ENCODE measurements at places on chromosomes 5 and 9.
A peak's percentile ranks its signal among the peaks of the same experiment; 100 is the strongest.

GRCh38 chr5:10853154-10853553, 92.1 kb upstream of the DAP start:
- H3K27ac ChIP-seq: no peak overlapping the region
- H3K4me3 ChIP-seq: no peak overlapping the region
- no peaks in the 10 kb centered on the region for H3K4me1 ChIP-seq
- DNase-seq: no peak
- H3K27me3 ChIP-seq: no peaks in the 10 kb centered on the region

GRCh38 chr9:77595426-77596095, 52.6 kb downstream of the GNA14 start:
- no peak for DNase-seq
- H3K4me1 ChIP-seq: no peaks in the 10 kb centered on the region
- no peak overlapping the region for H3K4me3 ChIP-seq
- no peaks in the 10 kb centered on the region for H3K36me3 ChIP-seq

DNA sequence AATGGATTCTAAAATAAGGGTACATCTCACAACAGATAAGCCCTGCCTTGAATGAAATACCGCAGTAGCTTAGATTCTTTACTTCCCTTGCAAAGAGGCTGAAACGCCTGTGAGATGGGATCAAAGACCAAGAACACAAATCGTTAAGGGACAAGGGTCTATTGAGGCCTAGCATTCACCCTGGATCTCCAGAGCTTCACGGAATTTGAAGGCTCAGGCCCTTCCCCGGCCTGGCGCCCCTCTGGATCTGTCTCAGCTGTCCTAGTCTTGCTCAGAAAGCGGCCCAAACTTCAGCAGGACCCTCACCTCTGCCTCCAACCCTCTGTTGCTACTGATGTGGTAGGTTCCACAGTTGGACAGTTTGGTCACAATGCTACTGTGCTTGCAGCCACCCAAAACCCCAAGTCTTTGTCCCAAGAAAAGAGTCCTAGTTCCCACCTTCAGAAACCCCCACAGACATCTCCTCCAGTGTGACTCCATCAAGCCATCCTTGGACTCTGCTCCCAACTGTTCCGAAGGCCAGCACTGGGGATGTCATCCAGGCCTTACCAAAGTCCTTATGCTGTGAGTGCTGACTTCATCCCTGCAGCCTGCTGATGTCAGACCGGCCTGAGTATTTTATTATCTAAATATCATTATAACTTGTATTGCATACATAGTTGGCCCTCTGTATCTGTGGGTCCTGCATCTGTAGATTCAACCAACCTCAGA, 9.4 kb downstream of the CORO2A start:
- no peaks in the 10 kb centered on the region for H3K36me3 ChIP-seq
- no peak overlapping the region for H3K4me3 ChIP-seq
- DNase-seq: no peak
- H3K4me1 ChIP-seq: no peaks in the 10 kb centered on the region
- H3K27me3 ChIP-seq: no peaks in the 10 kb centered on the region
- peak overlapping the region; percentile 47 for H3K27ac ChIP-seq

- H3K36me3 ChIP-seq: no peaks in the 10 kb centered on the region
- H3K27me3 ChIP-seq: no peaks in the 10 kb centered on the region
- no peak overlapping the region for H3K4me3 ChIP-seq
- H3K4me1 ChIP-seq: peaks cover 31% of the 10 kb centered on the region
- DNase-seq: no peak
These were observed 7.9 kb upstream of the IL3 start for GRCh38 chr5:132052520-132052919.

DNA sequence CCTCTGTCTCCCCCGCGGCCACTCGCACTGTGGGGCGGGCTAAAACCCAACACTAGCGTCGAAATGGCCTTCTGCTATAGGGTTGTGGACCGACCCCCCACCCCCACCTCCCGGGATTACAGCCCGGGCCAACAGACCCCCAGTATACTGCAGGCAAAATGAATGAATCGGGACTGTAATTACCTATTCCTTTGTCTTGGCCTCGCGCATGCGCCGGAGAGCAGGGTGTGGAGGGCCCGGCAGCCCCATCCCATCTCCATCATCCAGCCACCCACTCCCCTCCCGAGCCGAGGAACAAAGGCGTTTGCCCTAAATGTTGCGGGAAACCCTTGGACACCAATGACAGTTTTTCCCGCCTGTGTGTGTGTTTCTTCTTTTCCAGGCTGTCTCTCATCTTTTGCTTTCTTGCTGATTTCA, 1.6 kb downstream of the BASP1 start:
- no peaks in the 10 kb centered on the region for H3K27me3 ChIP-seq
- DNase-seq: no peak
- H3K36me3 ChIP-seq: no peaks in the 10 kb centered on the region
- peaks cover 5% of the 10 kb centered on the region for H3K4me1 ChIP-seq

DNA sequence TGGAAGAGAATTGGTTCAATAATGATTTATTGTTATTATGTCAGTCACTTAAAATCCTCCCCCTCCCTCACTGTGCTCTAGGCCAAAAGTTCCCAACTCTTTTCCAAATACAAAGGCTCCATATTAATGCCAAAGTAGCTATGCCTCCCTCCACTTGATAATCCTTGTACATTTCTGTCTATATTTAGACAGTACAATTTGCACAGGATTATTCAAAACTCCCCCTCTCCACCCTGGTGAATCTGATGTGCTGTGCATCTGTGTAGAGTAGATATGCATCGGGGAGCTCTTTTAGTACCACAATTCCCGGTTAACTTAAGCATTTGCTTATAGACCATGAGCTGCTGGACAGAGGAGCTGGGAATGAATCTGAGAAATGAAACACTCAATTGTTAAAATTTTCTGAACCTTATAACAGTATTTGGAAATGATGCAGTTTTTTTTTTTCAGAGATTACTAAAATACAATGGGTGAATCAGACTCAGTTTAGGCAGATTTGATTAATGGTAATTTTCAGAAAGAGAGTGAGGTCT, 27.6 kb downstream of the GLRA1 start:
- no peaks in the 10 kb centered on the region for H3K36me3 ChIP-seq
- H3K27me3 ChIP-seq: no peaks in the 10 kb centered on the region
- DNase-seq: no peak
- no peaks in the 10 kb centered on the region for H3K4me1 ChIP-seq

- no peak overlapping the region for H3K27ac ChIP-seq
- H3K4me3 ChIP-seq: no peak overlapping the region
- no peaks in the 10 kb centered on the region for H3K4me1 ChIP-seq
- H3K27me3 ChIP-seq: no peaks in the 10 kb centered on the region
- DNase-seq: no peak
These were observed 480.3 kb downstream of the RAB3C start for GRCh38 chr5:59062986-59063683.

DNA sequence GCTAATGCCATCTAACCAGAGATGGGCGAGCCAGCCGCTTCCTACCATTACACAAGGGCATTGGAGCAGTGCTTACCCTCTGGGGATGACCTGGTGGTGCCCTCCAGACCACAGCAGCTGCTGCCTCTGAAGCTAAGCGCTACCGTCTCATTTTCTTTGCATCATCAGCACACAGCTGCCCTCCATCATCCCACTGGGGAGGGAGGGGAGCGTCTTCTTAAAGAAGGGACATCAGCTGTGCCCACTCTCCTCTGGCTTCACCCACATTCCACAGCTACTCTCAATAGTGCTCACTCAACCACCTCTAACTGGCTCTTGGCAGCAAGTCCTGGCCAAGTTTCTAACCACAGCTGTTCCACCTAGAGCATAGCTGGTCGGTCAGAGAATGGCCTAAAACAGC, 503.4 kb downstream of the NFIB start:
- DNase-seq: no peak
- no peak overlapping the region for H3K27ac ChIP-seq

DNA sequence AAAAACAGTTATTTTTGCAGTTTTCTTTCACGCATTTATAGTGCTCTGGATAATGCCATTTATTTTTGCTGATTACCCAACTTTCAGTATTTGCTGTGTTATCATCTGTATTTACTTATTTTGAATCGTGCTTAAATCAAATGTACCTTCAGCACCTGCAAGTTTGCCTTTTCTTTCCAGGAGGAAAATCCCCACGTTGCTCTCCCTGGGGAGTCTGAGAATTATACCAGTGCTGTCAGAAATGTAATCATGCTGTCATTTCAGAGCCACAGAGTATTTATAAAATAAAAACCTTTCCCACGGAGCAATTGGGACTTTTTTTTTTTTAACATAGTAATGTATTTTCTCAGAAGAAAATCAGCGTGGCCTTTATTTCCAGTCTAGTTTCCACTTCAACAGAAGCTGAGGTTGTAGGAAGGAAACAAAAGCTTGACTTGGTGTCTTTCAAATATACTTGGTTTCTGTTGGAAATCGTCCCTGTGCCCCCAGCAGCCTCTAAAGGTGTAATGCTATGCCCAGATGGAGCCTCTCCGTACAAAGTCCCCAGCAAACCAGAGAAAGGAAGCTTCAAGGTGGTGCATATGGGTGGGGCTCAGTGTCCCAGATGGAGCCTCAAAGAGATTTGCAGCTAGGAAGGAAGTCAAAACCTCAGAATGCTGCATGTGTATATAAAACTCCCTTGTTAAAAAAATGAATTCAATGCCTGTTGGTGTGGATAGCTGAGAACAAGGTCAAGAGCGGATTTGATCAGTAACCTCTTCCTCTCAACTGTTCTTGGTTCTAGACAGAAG, 2.1 kb downstream of the GPR150 start:
- H3K36me3 ChIP-seq: no peaks in the 10 kb centered on the region
- H3K4me1 ChIP-seq: peaks cover 35% of the 10 kb centered on the region
- H3K4me3 ChIP-seq: peak overlapping the region; percentile 55
- DNase-seq: no peak
- peak overlapping the region; percentile 19 for H3K27ac ChIP-seq
- no peaks in the 10 kb centered on the region for H3K27me3 ChIP-seq

- H3K36me3 ChIP-seq: peaks cover 11% of the 10 kb centered on the region
- H3K27ac ChIP-seq: no peak overlapping the region
These were observed 27.0 kb downstream of the AQP7 start for GRCh38 chr9:33375238-33375840.

DNA sequence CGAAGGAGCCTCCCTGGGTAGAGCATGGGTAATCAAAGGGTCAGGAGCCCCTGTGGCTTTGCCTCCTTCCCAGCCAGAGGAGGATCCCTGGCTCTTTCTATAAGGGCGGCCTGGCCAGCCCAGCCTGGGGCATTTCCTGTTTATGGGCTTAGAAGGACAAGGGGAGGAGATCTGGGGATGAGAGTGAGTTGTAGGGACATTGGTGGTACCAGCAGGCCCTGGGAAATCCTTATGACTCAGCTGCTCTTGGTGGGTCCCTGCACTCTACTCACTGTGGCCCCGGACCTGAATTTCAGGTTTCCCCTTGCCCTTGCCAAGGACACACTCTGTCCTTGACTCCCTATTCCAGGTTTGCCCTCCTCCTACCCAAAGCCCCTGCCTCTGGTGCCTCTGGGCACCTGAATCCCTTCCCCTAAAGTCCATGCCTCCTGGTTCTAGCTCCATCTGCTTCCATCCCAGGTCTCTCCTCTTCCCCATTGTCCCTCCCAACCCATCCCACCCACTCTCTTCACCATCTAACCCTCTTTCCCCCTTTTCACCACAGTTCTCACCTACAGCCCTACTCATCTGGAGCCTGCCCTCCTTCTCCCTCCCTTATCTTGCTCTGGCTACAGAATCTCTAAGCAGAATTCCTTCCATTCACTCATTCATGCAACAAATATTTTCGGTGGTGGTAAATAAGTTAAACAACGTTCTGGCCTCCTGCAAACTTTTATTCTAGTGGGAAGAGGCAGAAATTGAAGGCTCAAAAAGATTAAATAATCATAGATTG, 34.9 kb downstream of the PCDH1 start:
- no peaks in the 10 kb centered on the region for H3K27me3 ChIP-seq
- H3K4me3 ChIP-seq: no peak overlapping the region
- DNase-seq: no peak
- H3K4me1 ChIP-seq: no peaks in the 10 kb centered on the region
- H3K27ac ChIP-seq: no peak overlapping the region

DNA sequence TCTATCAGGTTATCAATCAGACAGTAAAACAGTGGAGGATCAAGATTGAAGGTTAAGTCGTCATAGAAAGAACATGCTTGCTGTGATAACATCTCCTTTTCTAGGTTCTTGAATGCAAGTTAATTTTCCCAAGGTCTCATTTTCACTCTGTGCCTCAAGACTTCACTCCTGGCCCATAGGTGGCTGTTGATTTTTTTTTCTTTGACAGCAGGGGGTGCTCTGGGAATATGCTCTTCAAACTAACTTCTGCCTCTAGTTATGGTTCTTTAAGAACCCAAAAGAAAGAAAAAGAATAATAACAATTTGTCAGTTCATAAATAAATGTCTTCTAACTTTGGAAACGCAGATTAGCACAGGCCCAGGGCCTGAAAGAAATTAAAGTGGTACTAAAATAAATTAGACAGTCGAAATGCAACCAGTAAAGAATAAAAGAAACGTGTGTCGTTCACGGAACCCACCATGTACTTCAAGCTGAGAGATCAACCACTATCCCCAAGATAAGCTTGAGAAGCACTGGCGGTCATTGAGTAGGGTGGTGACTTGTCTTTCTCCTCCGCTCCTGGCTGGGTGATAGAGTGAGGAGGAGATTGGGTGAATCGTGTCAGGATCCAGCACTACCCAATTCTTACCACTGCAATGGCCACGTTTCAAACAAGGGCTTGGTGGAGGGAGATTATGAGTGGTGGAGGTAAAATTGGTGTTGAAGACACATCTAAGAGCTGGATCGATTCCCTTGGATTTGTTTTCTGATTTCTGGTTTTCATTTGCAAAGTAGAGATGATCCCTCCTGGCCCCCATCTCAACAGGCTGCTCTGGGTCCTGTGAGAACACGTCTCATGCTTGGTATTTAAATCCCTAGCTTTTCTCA, 93.4 kb upstream of the IRX4 start:
- no peak for DNase-seq
- no peaks in the 10 kb centered on the region for H3K36me3 ChIP-seq
- H3K27ac ChIP-seq: no peak overlapping the region
- H3K27me3 ChIP-seq: no peaks in the 10 kb centered on the region
- no peaks in the 10 kb centered on the region for H3K4me1 ChIP-seq
- no peak overlapping the region for H3K4me3 ChIP-seq

GRCh38 chr5:28850320-28850921, 1812.0 kb upstream of the CDH9 start:
- H3K27ac ChIP-seq: no peak overlapping the region
- no peak for DNase-seq
- no peaks in the 10 kb centered on the region for H3K36me3 ChIP-seq
- H3K27me3 ChIP-seq: no peaks in the 10 kb centered on the region

DNA sequence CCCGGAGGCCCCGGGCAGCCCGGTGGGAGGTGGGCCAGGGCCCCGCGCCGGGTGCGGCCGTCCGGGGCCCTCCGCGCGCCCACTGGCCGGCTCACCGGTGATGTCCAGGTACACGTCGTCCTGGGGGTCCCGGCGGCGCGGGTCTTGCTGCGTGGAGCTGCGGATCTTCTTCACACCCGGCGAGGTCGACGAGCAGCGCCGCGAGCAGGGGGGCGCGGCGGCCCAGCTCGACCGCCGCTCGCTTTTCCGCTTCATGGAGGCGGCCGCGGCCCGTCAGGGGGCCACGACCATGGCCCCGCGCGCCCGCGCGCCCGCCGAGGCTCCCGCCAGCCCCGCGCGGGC, 548 bp downstream of the CDC14B start:
- no peak overlapping the region for H3K27ac ChIP-seq
- no peak overlapping the region for H3K4me3 ChIP-seq
- no peaks in the 10 kb centered on the region for H3K4me1 ChIP-seq
- peaks cover 21% of the 10 kb centered on the region for H3K27me3 ChIP-seq

DNA sequence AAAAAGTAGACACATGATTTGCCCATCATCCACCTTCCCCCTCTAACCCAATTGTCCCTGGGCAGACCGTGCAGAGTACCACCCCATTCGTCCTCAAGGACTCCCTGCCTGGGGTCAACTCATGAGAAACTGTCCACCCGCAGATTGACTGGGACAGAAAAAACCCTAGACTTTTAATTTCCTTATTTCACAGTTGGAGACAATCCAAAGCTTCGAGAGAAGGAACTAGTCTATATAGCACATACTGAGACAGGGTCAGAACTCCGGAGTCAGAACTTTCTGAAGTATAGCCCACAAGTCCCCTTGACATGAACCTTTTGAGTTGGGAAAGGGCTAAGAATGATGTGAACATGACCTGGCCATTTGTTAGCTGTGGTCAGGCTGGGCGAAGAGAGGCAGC, 7.5 kb upstream of the GPX3 start:
- H3K4me3 ChIP-seq: no peak overlapping the region
- no peaks in the 10 kb centered on the region for H3K4me1 ChIP-seq

Data from CD8-positive, alpha-beta memory T cell (primary cell).